ENCODE measurements at places on chromosomes 5 and 9. TPM values are rescaled to one million over a fixed set of nuclear protein-coding genes. Genes with fewer than 3 reads are reported as not detected.

The TUSC1 gene
- total RNA-seq, result 11.7 TPM

The TEK gene
- 3.3 TPM for total RNA-seq

The PCDHGA10 gene
- 21.4 TPM for total RNA-seq

The SCAI gene
- 6.1 TPM for total RNA-seq

The RIMOC1 gene
- 21.8 TPM for total RNA-seq

The PCDHA9 gene
- not detected for total RNA-seq

The SPINK13 gene
- total RNA-seq, result not detected

The SPATA31D4 gene
- not detected for total RNA-seq

The DMXL1 gene
- 19.9 TPM for total RNA-seq

The GBGT1 gene
- total RNA-seq, result 1.3 TPM

The TBC1D9B gene
- total RNA-seq, result 77.7 TPM

The ARAP3 gene
- total RNA-seq, result 0.83 TPM

The CMBL gene
- 2.9 TPM for total RNA-seq

The ANXA6 gene
- 795 TPM for total RNA-seq

The NIPAL4 gene
- not detected for total RNA-seq

The FLT4 gene
- 3.2 TPM for total RNA-seq

The STPG3 gene
- not detected for total RNA-seq

The UTP15 gene
- 28.3 TPM for total RNA-seq

DNA sequence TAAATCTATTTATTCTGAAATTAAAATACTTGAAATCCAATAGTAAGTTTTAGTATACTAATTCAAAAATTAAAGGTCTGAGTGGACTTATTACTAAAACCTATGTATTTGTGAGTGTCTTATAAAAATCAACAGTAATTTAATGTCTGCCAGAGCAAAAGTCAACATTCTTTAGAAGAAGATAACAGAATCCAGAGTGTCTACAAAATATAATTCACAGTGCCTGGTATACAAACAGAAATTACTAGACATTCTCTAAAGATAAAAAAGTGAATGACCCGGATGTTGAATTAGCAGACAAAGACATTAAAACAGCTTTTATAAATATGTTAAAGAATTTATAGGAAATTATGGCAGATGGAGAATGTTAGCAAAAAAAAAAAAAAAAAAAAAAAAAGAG is 22.4 kb upstream of the IRX4 start:
- no peak for DNase-seq

DNA sequence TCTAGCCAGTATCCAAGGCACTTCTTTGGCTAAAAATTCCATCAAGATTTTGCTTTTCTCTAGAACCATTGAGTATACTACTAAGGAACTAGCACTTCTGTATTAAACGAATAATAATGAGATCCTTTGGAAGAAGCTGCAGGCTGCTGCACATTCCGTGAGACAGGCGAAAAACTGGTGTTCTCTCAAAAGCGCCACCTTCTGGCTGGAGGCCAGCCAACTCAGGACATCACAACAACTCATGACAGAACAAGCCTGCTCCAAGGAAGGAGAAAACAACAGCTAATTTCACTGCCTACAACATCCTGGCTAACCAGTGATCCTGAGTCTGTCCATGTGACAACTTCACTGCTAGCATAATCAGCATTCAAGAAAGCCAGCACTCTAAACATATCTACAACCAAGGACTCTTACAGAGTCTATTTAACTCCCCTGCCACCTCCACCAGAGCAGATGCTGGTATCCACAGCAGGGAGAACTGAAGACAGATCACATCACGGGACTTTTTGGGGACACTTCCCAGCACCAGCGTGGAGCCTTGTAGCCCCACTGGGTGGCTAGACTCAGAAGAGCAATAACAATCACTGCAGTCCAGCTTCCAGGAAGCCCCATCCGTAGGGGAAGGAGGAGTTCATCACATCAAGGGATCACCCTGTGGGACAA is 150.5 kb downstream of the YTHDC2 start:
- peak; percentile 50 for DNase-seq

DNA sequence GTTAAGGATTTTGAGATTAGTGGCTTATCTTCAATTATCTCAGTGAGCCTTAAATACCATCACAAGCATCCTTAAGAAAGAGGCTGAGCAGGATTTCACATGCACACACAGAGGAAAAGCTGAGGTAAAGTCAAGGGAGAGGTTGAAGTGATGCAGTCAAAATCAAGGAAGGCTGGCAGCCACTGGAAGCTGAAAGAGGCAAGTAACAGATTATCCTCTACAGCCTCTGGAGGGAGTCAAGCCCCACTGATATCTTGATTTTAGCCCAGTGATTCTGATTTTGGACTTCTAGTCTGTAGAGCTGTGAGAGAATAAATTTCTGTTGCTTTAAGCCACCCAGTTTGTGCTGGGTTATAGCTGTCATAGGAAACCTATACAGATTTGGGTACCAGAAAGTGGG is 80.1 kb downstream of the ANKRD31 start:
- peak; percentile 16 for DNase-seq

GRCh38 chr5:107724642-107725041 is 53.9 kb upstream of the EFNA5 start:
- DNase-seq, result peak; percentile 24

- no peak for DNase-seq
These were observed 4.1 kb downstream of the PLPP1 start for GRCh38 chr5:55530669-55531068.

GRCh38 chr5:20367178-20367577 is 379.2 kb upstream of the CDH18 start:
- DNase-seq, result no peak

- peak; percentile 35 for DNase-seq
These were observed 84.7 kb upstream of the SLCO6A1 start for GRCh38 chr5:102583276-102584124.

DNA sequence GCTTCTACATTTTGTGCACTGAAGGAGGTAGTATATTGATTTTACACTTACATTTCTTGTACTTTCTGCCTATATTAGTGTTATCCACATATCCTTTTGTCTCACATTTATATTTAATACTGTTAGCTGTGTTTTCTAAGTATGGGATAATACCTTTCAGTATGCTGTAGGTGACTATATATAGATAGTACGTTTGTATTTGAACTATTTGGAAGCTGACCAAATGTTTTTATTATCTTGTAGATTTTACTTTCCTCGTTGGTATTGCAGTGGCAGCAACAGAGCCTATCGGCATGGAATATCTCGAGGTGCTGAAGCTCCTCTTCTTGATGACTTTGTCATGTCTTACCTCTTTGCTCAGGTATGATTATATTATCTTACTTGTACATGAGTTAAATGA is 59.1 kb downstream of the JAK2 start:
- DNase-seq, result no peak

DNA sequence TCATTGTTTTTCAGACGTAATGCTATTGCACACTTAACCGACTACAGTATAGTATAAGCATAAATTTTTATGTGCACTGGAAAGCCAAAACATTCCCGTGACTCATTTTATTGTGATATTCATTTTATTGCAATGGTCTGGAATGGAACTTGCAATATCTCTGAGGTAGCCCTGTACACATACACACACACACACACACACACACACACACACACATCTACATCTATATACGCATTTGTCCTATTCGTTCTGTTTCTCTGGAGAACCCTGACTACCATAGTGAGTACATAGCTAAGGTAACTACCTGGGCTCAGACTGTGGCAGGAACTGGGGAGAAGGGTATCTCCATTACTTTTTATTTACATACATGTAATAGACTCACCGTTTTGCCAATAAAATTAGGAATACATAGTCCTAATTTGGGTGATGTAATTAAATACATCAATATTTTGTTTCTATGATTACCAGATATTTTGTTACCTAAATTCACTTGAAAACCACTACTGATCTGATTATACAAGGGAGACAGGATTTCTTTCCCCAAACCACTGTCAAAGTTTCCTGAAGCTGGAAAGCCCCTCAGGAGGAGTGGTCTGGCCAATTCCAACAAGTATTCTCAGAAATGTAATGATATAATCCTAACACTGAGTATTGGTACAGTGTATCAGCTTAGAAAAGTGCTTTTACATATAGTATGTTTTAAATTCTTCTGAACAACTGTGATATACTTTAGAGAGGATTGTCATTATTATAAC is 74.0 kb upstream of the PLPP1 start:
- no peak for DNase-seq

GRCh38 chr9:124629600-124629999 is 122.4 kb upstream of the NR5A1 start:
- DNase-seq, result peak; percentile 65

DNA sequence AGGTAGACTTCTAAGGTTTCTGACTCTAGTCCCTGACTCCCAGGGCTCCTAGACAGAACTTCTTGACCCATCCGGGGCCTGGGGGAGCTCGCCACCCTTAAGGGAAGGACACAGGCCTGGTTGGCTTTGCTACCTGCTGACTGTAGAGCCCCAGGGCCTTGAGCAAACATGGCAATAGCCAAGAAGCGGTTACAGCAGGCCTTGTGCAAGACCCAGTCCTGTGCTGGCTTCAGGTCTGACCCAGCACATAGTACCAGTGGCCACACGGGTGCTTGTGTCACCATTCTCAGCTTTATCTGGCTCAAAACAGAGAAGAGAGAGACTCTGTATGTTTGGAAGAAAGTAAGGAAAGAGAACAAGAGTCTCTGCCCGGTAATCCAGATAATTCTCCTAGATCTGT is 41.8 kb downstream of the AP3B1 start:
- no peak for DNase-seq

GRCh38 chr9:68981789-68982188 is 32.1 kb downstream of the PRKACG start:
- no peak for DNase-seq

DNA sequence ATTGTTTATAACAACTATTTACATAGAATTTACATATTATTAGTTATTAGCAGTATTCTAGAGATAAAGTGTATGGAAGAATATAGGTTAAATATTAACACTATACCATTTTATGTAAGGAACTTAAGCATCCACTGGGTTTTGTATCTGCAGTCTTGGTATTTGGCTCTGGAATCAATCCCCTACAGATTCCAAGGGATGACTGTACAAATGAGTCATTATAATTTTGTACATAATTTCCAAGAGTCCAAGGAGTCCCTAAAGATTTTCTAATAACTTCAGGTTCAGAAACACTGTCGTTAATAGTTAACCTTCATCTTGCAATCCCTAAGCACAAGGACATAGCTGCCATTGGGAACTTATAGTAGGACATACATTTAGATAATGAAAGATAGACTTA is 254.8 kb upstream of the PDE4D start:
- DNase-seq, result peak; percentile 10

DNA sequence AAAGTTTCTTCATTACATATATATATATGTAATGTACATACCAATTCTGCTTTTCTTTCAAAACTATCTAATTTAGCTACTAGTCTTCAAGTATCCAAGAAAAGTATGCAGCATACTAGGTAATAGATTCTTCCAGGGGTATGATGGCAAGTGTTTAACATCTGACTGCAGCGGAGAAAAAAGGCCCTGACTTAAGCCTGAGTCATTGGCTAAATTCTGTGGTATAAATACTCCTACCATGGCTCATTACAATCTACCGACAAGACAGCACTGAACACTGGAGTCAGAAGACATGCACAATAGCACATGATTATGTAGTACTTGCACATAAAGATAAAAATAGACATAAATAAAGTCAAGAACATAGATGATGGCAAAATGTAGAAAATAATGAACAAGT is 439.9 kb downstream of the BRINP1 start:
- peak; percentile 89 for DNase-seq

- no peak for DNase-seq
These were observed 27.1 kb downstream of the ASPN start for GRCh38 chr9:92455217-92455616.

DNA sequence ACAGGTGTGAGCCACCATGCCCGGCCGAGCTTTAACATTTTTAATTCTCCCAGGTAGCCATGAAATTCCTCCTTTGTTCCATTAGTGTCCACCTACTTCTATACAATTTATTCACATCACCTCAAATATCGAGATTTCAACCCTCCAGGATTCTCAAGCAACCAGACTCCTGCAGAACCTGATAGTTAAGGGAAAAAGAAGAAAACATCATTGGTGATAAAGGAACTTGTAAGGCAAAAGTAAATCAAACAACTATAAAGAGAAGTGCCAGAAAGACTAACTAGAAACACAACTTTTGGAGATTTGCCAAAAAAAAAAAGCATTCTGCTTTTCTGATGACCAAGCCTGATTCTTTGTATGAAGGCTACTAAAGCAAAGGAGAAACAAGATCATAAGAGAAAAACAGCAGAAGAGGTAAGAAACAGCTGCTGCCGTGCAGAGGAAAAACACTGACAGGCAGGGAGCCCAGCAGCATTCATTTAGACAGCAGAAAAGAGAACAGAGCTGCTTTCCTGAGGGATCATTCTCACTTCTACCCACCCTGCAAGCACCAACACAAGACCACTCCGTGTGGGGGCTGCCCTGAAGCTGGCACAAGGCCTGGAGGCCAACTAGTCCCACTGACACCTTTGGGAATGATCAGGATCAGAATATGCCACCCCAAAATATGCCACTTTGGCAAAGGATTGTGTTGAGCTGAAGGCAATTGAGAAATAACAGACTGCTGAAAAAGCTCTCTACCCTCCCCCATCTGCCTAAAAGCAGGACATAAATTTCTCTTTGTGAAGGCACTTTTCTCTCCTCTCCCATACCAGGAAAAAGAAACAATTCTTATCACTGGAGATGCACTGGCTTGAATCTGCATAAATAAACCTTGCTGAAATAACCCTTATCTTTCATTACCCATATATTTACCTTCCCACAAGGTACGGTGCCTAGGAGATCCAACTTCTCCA is 75.1 kb downstream of the ALDH7A1 start:
- DNase-seq, result peak; percentile 68

DNA sequence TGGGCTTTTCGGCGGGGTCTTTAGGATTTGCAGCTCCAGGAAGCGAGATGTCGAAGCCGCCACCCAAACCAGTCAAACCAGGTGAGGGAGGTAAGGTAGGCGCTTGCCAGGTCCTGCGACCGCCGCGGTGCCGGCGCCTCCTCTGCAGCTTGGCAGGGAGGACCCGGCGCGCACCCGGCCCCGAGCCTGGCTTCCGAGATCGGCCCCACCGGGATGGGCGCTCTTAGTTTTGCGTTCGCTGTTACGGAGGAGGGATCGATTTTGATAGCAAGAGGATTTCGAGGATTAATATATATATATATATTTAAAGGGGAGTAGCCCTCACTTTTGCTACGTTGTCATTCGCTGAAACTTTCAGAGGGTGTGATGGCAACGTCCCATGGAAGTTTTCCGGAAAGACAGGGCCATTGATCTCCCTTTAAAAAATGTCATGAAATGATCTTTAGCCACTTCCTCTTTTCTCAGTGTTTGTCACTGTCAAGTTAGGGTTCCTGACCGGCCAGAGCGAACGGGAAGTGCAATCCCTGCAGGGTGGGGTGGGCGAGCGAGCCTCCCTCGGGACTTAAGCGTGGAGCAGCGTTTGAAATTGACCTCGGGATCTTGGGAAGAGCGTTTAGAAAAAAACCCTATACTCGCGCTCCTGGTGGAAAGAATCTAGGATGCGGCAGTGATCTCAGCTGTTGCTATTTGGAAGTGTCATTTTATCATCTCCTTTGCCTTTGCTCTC is 495 bp downstream of the OSTF1 start:
- peak; percentile 77 for DNase-seq

DNA sequence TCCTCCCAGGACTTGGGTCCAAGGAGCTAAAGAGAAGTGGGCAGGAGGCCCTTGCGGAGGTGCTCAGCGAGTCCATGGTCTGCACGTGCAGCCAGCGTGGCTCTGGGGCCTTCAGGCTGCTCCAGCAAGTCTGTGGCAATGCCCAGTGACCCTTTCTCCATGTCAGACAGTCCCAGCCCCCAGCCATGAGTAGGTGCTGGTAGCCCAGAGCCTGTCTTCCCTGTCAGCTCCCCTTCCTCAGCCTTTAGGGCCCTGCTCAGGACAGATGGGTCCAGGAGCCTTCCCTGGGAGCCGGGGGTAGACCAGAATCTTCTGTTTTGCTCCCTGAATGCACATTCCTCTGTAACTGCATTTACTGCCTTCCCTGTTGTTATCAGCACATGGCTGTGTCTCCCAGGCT is 147.2 kb upstream of the IRX2 start:
- DNase-seq, result no peak

Measured in LHCN-M2 (cell line).